ENCODE measurements at places on chromosomes 12 and 14.
A peak's percentile ranks its signal among the peaks of the same experiment; 100 is the strongest.

DNA sequence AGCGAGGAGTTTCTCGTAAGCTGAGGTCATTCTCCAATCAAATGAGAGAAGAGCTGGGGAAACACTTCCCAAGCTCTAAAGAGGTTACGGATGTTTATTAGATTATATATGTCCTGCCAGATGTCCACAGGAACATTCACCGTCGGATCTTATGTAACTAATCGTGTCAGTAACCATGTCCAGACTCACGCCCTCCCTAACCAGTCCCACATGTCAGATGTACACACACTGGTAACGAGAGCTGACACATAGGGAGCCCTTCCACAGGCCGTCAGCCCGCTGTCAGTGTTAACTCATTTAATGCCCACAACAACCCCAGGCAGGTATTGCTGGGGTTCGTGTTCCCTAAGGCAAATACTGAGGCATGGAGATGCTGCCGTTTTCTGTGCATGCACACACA is 223.7 kb upstream of the RTL1 start:
- peak; percentile 92 for DNase-seq

DNA sequence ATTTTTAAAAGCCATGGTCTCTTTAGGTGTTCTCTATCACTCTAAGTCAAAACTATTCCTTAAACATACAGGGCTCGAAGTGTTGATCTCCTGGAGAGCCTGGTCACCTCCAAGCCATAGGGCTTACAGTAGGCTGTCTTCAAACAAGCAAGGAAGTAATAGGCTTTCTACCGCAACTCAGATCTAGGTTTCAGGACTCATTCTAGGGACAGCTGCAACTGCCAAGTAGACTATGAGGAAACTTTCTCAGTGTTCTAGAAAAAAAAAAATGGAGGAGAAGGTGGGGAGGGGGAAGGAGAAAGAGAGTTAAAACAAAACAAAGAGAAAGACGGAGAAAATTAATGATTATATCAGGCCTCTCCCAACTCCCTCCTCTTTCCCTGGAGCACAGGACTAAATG is 106.9 kb upstream of the ETV6 start:
- DNase-seq = no peak

DNA sequence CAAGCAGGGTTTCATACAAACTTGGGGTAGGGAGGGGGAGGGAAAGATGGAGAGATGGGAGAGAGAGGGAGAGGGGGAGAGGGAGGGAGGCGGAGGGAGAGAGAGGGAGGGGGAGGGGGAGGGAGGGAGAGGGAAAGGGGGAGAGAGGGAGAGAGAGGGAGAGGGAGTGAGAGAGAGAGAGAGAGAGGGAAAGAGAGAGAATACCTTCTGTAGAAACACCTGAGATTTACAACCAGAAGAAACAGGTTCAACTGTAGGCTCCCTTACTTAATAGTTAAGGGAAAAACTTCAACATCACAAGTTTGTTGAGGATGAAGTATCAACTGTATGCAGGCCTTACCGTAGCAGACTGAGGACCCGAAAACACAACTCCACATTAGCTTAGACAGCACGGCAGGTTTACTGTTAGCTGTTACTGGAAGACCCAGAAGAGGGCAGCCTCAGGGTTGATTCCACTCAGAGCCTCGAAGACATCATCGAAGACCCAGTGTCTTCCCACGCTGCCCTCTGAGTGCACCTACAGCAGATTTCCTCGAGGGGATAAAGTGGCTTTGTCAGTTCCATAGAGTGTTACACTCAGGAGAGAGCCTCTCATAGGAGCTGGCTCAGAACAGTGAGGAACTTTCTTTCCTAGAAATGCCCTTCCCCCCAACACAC is 72.4 kb downstream of the NT5DC3 start:
- no peak for DNase-seq

DNA sequence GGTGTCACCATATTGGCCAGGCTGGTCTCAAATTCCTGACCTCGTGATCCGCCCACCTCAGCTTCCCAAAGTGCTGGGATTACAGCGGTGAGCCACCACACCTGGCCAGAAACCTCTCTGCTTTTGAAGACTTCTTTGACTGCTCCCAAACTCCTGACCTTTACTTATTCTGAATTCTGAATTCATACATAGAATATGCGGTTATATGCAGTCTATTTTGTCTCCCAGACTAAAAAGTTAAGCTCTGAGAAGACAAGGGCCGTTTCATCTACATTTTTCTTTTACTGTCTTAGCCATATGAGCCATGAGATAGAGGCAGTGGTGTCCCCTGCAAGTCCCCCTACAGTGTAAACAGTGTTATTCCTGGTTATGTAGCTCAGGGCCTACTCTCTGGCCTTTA is 179.3 kb downstream of the NTF3 start:
- no peak for DNase-seq

- peak; percentile 6 for DNase-seq
Observed at GRCh38 chr14:49193332-49194065, 392.7 kb downstream of the RPS29 start.

DNA sequence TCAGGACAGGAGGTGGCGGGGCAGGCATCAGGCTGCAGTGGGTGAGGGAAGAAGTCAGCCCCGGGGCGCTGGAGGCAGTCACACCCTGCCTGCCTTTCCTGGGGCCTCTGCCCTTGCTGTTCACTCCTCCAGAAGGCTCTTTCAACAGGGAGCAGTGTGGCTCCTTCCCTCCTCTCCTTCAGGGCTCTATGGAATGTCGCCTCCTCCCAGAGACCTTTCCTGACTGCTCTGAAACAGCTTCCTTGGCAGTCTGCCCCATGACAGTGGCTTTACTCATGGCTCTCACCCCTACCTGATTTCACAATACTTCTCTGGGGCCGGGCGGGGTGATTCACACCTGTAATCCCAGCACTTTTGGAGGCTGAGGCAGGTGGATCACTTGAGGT is 7.1 kb downstream of the RHOF start:
- DNase-seq = no peak

- no peak for DNase-seq
Observed at GRCh38 chr14:101215266-101215665, 311.7 kb upstream of the RTL1 start.
